ENCODE measurements at places on chromosomes 1 and 21.

- DNase-seq = no peak
These were observed 25.3 kb downstream of the SERTAD4 start for GRCh38 chr1:210257698-210258529.

DNA sequence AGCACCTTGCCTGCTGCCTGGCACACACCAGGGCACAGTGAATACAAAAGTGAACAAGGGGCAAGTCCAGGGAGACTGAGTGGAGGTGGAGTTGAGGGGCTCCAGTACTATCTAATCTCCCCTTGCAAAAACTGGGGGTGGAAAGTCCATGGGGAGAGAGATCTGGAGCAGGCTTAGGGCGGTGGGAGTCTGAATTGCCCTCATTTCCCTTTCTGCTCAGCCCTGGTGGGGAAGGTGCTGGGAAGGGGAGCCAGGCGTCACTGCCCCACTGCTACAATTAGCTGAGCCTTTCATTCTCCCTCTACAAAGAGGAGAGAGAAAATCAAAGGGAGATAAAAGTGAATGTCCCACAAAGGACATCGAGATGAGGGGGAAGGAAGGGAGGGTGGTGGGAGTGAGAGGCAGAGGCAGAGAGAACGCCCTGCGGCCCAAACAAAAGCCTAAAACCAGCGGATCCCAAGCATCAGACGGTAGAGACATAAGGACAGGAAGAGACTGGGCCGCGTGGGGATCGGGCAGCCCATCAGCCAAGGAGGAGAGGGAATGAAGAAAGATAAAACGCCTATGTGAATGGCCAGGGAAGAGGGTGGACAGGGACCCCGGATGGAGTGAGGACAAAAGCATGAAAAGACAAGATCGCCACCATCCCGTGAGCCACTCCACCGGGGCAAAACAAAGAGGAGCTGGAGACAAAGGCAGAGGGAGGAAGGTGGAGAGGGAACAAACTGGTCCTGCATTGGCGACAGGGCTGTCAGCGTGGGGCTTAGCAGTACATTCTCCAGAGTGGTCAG lies 46.8 kb upstream of the SOX13 start:
- no peak for DNase-seq

- no peak for DNase-seq
These were observed 44.3 kb downstream of the LAMC2 start for GRCh38 chr1:183230413-183230812.

- DNase-seq = no peak
These were observed 199.2 kb downstream of the GRIK3 start for GRCh38 chr1:36835017-36835695.

- DNase-seq = peak; percentile 35
These were observed 12.4 kb downstream of the KLHDC8A start for GRCh38 chr1:205344066-205344928.

DNA sequence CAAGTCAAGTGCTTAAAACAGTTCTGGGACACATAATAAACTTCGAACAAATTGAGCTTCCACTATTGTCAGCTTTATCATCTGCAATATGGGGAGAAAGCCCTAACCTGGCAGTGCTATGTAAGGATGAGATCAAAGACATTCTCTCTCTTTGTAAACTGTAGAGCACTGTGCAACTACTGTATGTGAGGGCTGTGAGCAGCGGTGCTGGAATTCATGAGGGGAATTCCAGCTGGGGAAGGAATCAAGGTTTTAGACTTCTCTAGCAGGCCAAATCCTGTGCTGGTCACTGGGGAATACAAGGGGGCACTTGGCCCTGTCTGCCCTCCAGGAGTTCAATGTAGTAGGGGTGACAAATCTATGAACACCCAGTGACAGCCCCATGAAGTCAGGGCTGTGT lies 9.3 kb downstream of the FAM151A start:
- DNase-seq = no peak

- DNase-seq = no peak
These were observed 413.2 kb downstream of the PLA2G4A start for GRCh38 chr1:187241971-187242370.

- DNase-seq = no peak
These were observed 5.4 kb downstream of the PPP2R5A start for GRCh38 chr1:212290608-212291007.

DNA sequence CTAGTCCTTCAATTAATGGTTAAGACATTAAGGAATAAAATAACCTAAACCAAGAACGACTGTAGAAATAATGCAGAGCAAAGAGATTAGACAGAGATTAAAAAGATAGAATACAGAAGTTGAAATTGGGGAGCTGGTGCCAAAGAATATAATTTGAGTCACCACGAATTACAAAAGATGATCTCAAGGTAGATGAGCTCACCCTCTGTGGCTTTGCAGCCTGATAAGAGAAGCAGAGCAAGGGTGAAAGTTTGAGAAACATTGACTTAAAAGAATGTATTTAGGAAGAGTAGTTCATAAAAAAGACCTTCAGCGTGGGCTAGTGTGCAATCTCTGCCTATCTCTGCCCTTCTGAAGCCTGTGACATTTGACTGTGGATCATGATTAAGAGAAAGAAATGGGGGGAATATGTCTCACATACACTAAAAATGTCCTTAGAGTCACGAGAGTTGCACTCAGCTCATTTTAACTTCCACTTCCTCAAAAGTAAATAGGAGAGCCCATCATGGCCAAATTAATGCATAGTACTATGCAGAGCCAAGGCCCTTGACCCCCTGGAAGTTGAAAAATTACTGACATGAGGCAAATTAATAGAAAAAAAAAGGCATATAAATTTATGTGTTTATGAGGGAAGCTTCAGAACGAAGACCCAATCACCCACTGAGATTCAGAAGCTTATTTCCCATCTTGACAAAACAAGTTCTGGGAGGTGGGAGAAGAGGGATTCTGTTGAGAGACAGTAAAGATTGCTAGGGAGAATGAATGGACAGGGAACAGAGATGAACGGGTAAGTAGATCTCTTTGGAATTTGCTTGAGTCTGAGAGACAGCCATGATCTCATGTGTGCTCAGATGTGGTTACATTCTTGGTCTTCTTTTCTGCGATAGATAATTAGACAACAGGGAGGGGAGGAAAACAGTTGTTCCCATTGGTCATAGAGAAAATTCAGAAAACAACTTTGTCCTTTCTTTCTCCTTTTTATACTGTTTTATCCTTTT lies 395.4 kb upstream of the LRRC7 start:
- DNase-seq = no peak

- DNase-seq = no peak
These were observed 163.8 kb downstream of the EIF4G3 start for GRCh38 chr1:21012937-21013336.

DNA sequence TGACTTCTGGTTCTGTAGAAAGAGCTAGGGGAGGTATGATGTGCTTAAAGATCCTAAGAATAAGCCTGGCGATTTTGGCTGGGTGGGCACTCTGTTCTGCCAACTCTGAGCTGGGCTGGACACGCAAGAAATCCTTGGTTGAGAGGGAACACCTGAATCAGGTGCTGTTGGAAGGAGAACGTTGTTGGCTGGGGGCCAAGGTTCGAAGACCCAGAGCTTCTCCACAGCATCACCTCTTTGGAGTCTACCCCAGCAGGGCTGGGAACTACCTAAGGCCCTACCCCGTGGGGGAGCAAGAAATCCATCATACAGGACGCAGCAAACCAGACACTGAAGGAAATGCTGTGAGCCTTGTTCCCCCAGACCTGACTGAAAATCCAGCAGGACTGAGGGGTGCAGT lies 93.3 kb downstream of the PAPPA2 start:
- DNase-seq = no peak

DNA sequence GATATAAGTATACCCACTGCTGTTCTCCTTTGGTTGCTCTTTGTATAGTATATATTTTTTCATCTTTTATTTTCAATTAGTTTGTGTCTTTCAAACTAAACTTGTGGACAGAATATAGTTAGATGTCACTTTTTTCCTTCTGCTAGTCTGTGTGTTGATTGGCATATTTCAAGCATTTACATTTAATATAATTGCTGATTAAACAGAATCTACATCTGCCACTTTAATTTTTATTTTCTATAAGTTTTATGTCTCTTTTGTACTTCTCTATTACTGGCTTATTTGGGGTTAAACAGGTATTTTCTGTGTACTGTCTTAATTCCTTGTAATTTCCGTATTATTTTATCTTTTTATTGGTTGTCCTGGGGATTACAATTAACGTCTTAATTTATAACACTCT lies 74.4 kb upstream of the CHODL start:
- no peak for DNase-seq

Measured in central memory CD4-positive, alpha-beta T cell (primary cell).